ENCODE measurements at places on chromosomes 7 and 10.

GRCh38 chr10:35210961-35211360 is 84.3 kb downstream of the CREM start:
- no peak for DNase-seq

GRCh38 chr10:127577376-127578258 is 28.5 kb downstream of the NPS start:
- no peak for DNase-seq

DNA sequence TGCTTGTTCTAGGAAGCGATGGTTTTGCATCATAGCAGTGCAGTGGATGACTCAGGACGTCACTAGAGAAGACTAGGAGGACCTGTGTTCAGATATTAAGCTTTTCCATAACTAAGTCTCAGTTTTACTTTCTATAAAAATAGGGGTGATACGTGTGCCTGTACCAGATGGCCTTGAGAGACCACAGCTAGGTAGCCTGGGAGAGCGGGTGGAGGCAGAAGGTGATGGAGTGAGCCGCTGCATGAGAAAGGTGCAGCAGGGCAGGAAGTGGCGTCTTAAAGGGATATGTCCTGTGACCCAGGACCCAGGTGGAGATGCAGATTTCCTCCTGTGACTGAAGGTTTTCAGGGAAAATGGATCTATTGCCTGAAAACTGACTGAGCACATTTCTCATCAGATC is 304.9 kb downstream of the CDC14C start:
- no peak for DNase-seq

DNA sequence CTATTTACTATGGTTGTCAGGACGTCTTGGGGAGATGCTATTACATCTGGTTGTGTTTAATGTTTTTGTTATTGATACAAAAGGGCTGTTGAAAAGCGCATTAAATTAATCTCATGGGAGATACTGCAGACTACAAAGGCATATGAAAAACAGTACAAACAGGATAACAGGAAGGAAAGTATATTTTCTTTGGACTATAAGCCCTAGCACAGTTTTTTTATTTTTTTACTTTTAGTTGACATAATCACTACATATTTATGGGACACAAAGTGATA is 341.3 kb downstream of the ARL4A start:
- no peak for DNase-seq

GRCh38 chr7:1883031-1883761 is 213.1 kb downstream of the ELFN1 start:
- peak; percentile 32 for DNase-seq

- DNase-seq, result no peak
Observed at GRCh38 chr10:72690071-72690755, 1.7 kb upstream of the MCU start.

GRCh38 chr7:12481722-12482121 is 78.1 kb upstream of the VWDE start:
- DNase-seq, result no peak

- DNase-seq, result no peak
Observed at GRCh38 chr7:38703093-38703492, 71.9 kb upstream of the AMPH start.

DNA sequence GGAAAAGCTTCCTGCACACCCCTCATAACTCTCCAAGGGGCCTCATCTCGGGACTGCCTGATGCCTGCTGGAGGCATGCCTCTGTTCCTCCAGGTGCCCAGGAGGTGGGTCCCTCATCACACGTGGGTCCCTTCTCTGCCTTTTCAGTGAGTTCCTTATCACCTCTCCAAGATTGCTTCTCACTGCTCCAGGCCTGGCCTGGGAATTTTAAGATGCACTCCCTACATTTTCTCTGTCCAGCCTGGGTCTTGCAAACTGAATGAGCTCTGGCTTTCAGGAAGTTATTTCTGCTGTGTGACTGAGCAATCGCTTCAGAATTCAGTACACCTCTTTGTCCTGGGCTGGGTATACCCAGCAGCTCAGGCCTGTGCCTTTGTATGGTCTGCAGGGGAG is 43.8 kb downstream of the LRRC18 start:
- no peak for DNase-seq

DNA sequence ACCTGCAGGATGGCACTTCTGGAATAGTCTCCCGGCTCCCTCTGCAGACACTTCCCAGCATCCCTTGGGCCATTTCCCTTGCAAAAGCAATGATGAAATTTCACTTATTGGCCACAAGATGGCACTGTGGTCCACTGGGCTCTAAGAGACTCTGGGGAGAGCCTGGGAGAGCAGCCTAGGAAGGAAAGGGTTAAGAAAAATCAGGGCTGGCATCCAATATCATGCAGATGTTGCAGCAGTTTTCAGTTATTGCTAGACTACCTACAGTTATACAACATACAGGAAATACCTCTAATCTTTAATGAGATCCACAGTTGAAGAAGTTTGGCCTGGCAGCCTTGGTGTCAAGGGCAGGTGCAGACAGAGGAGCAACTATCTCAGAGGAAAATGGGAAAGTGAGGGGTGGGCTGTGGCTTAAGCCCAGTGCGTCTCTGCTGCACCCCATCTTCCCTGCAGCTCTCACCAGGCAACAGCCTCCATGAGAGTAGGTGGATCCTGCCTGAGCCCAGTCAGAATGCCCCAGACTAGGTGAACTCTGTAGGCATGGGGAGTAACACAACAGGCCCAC is 100.2 kb upstream of the PRSS58 start:
- peak; percentile 58 for DNase-seq

GRCh38 chr10:4359003-4359402 is 467.0 kb upstream of the AKR1E2 start:
- DNase-seq, result no peak

GRCh38 chr7:99499371-99499720 is 735 bp downstream of the ZNF394 start:
- peak; percentile 51 for DNase-seq

GRCh38 chr10:123637326-123637880 is 28.8 kb upstream of the GPR26 start:
- DNase-seq, result no peak

DNA sequence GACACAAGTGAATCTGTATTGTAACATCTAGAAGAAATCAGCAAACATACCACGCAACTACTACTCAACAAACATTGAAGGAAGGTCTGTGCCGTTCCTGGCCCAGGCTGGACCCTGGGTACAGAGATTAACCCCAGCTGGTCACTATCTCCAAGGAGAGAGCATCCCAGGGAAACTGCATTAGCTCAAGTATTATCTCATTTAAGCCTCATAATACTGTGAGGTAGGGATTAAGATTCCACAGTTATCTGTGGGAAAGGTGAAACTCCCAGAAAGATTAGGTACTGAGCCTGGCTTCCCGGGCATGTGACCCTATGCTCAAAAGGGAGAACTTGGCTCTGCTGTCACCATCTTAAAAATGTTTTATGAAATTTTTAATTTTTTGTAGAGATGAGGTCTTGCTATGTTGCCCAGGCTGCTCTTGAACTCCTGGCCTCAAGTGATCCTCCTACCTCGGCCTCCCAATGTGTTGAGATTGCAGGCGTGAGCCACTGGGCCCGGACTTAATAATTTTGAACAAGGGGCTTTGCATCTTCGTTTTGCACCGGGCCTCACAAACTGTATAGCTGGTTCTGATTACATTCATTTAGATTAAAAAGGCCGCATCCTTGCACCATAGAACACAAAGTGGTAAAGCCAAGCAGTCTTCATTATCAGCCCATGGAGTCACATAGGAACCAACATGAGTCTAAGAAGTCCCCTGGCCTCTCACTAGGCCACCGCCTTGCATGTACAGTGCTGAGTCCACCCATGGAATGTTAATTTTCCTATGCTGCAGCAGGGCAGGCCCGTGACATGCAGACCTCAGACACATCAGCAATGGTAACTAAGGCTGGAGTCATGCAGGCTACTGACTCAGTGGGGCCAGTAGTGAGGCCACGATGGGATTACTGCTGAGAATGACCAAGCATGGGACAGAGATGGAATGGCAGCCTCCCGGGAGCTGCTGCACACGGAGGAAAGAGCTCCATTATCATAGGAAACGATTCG is 5.5 kb upstream of the CTBP2 start:
- DNase-seq, result no peak

GRCh38 chr7:66283003-66283920 is 78.1 kb downstream of the TPST1 start:
- DNase-seq, result peak; percentile 65

DNA sequence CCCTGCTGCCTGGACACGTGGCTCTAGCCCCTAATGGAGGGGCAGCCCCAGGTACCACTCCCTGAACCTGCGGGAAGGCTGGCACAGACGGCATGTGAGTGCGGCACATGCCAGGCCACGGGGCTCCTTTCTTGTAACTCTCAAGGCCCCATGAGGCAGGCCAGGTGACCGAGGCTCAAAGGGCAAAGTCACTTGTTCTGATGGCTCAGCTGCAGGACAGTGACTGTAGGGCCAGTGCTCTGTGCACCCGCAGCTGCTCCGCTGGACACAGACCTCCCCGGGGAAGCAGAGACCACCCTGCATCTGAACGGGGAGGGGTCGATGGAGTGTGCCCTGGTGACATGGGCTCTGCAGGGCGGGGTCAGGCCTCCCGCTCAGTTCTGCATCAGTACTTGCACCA is 55.3 kb downstream of the PTPRE start:
- DNase-seq, result no peak

DNA sequence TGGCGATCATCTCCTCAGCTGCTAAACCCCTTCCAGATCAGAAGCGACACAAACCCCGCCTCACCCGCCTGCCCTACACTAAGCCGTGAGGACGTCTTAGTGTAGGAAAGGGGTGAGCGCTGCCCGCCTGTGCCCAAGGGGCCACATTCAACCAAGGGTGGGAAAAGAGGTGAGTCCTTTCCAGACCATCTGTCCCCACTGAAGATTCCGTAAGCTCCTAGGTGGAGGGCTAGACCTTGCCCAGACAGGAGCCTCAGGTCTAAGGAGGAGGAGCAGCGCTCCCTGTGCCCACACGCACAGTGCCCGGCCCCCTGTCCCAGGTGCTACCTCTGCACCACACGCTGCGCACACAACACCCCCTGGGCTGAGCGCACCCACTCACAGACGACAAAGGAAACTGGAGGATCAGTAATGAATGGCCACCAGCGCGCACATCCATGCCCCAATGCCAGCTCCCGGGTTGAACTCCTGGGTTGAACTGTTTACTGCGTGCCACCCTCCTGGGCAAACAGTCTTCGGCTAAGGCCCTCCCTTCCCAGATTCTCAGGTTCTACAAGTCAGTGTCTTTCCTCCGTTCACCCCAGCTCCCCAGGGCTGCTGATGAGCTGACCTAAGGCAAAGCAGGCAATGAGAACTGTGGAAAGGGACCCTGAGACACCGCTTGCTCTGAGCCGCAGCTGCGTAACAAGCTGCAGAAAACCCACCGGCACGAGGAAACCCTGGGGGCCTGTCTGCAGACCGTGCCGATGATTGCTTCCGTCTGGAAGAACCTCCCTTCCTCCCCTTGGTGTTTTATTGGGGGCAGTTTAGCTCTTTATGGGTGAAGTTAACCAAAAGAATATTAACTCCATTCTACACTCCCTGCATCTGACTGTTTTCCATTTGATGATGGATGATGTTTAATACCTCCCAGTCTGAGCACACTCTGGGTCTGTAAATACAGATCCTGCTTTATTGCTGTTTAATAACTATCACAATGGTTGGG is 185.9 kb downstream of the MAD1L1 start:
- DNase-seq, result no peak

DNA sequence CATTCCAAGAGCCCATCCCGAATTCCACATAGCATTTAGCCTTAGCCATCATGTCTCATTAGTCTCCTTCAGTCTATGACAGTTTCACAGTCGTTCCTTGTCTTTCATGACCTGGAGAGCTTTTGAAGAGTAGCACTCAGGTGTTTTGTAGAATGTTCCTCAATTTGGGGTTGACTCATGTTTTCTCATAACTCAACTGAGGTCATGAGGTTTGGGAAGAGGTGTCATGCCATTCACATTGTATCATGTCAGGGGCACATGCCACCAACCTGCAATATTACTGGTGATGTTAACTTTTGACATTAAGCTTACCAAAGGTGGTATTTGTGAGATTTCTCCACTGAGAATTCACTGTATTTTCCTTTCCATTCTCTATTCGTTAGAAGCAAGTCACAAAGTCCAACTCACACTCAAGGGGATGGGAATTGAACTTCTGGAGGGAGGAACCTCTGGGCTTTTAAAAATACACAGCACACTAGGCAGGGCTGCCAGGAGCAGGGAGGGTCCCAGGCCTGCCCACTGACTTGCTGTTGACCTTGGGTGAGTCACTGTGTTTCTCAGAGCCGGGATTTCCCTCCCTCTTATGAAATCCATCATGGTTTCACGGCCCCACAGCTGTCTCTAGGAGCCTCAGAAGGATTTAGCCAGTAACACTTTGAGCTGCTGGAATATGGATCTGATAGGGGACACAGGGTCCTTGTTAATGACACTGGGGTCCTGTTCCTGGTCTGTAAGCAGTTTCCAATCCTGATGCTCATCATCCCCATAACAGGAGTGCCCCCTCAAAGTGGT is 74.4 kb upstream of the TCF7L2 start:
- DNase-seq, result peak; percentile 76

GRCh38 chr10:44804661-44805060 is 106.5 kb upstream of the TMEM72 start:
- DNase-seq, result no peak

DNA sequence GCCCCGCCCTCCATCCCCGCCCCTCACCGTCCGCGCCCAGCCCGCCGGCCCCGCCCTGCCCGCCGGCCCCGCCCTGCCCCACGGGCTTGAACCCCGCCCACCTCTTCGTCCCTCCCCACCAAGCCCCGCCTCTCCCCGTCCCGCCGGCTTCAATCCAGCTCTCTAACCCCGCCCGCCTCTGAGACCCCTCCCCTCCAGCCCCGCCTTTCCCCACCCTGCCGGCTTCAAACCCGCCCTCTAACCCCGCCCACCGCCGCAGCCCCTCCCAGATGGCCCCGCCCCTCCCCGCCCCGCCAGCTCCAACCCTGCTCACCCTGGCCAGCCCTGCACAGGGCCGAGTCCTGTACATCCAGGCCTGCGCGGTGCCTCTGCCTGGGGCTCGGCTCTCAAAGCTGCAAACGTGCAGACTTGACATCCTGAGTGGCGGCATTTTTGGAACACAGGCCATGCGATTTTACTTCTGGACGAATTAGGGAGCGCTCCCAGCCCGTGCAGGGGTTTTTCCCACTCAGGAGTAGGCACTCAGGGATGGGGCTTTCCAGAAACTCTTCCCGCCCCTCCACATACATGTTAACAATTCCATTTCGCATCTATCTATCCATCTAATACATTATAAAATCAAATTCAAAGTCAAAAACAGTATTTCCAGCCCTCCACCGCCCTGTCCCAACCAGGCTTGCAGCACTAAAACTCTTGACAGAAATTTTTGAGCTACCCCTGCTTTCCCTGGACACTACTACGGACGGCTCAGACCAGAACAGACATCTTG is 477 bp upstream of the NMT2 start:
- peak; percentile 95 for DNase-seq

DNA sequence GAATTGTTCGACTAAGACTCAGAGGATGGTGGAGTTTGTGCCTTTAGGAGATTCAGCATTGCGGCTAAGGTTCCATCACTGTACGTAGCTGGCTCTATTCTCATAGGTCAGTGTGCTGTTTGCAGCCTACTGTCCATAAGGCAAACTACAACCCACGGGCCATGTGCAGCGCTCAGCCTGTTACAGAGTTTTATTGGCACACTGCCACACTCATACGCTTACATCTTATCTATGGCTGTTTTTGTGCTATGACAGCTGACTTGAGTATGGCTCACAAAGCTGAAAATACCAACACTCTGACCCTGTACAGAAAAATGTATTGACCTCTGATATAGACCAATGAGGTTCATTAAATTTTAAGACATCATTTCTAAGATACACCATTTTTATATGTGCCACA is 114.5 kb downstream of the ARID5B start:
- DNase-seq, result no peak

GRCh38 chr7:29483219-29484104 is 80.2 kb upstream of the PRR15 start:
- no peak for DNase-seq

- DNase-seq, result peak; percentile 9
Observed at GRCh38 chr10:92290076-92290836, 622 bp downstream of the CPEB3 start.

Measured in inflammatory macrophage (primary cell).